ENCODE measurements at places on chromosomes 3 and 15. TPM values are rescaled to one million over a fixed set of nuclear protein-coding genes. Genes with fewer than 3 reads are reported as not detected.
A peak's percentile ranks its signal among the peaks of the same experiment; 100 is the strongest.

FGF7 gene
- 34.8 TPM for total RNA-seq

AGBL1 gene
- not detected for total RNA-seq

PRKCD gene
- total RNA-seq, result 3.3 TPM

MAGI1 gene
- total RNA-seq, result 26.4 TPM

ADAMTS9 gene
- total RNA-seq, result 1.1 TPM

DNA sequence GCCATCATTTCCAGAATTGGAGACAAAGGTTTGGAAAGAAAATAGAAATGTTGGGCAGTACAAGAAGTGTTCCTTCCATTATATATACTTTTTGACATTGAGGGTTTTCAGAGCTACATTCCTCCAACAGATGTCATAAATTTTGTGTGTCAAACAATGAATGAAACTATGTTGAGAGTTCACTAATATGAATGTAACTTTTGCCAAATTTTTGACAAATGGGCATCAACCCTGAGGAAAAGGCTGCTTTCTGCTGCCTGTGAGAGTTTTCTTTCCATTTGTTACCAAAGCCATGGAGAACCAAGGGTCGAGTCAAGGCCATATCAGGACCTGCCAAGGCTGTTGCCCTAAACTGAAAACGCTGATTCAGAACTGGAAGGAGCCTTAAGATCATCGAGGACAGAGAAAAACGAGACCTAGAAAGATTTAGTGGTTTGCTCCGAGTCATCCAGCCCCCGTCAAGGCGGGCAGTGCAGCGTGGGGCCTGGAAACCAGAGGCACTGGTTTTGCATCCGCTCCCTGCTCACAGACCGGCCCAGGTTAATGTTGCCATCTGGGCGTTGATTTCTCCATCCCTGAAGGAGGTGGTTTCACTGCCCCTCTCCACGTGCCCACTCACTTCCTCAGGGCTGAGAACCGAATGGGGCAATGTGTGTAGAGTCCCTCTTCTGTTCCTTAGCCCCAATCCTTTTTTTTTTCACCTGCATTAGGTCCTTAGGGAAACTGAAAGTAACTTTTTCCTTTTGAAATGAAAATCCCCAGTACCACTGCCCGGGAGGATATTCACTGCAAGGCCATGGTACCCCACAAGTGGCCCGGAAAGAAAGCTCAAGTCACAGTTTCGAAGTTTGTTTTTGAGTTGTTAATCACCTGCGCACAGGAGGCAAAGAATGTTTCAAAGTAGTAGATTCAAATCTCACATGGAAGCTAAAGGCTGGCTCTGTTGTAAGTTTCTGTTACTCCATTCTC, 32.8 kb downstream of the TPM1 start:
- DNase-seq, result peak; percentile 46

- peak; percentile 10 for DNase-seq
Measured at GRCh38 chr3:108818404-108818803, 4.2 kb upstream of the TRAT1 start.

- no peak for DNase-seq
Measured at GRCh38 chr15:75228787-75229186, 27.1 kb downstream of the C15orf39 start.

DNA sequence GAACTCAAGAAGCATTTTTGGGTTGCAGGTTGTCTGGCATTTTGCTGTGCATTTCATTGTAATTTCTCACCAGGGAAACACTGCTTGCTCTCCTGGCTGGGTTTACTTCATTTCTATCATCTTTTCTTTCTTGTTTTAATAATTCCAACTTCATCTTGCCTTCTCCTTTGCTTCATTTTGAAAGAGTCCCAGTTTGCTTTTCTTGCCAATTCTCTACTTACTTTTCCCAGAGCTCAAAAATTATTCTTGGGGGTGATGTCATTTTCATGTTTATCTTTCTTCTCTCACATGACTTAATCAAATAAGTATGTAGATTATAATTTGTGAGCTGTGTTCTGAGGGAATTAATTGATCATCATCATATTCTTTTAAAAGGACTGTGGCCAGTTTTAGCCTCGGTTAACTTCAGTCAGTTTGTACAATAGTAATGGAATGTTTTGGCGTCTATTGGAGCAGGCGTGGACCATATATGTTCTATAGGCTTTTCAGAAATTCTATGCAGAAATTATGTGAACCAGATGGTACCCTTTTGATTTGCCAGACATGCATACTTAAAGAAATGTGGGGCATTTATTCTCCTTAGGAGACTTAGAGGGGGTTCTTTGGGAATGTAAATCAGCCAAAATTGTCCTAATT, 30.1 kb downstream of the SH3GL3 start:
- DNase-seq, result no peak

DNA sequence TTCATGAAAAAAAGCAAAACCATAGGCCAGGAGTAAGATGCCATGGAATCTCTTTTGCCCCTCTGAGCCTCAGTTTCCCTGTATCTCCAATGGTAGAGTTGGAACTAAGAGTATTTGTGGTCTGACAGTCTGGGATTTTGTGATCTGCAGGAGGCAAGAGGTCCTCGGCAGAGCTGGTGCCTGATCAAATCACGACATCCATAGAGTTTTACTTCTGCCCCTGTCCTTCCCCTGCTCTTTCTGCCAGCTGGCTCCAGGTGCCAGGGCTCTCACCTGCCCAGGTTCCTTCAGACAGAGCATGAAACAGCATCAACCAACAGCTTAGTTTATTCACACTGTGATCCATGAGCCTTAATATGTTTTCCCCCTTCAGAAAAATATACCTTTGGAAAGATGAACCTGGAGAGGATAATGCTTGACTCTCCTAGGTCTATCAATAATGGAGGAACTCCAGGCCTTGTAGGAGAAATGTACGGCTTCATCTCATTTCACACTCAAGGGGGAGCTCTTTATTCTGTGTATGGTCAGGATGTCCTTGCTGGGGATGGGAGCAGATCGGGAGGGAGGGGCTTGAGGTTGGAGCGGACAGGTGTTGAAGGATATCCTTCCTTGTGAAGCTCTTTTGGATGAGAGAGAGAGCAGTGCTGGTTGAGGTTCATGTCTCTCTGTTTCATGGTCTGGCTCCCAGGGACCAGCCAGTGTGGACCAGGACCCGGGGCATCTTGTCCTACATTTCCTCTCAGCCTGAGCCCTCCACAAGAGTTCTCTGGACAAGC, 309.9 kb downstream of the RPLP1 start:
- DNase-seq, result no peak

- peak; percentile 94 for DNase-seq
Measured at GRCh38 chr3:100269410-100270214, 8.8 kb downstream of the TBC1D23 start.

- no peak for DNase-seq
Measured at GRCh38 chr3:51715231-51715976, 8.5 kb downstream of the GRM2 start.

Data from IMR-90 (cell line).